Head of caudate nucleus (tissue), 42 donors: ENCODE measurements at places on chromosomes 1 and 21.
A peak's percentile ranks its signal among the peaks of the same experiment; 100 is the strongest.

GRCh38 chr1:214634267-214634666, 31.3 kb downstream of the CENPF start:
- no peak for DNase-seq

- DNase-seq = no peak
Measured at GRCh38 chr1:10516925-10517676, 42.4 kb downstream of the PEX14 start.

- no peak for DNase-seq
Measured at GRCh38 chr1:200869753-200870391, 2.9 kb upstream of the GPR25 start.

DNA sequence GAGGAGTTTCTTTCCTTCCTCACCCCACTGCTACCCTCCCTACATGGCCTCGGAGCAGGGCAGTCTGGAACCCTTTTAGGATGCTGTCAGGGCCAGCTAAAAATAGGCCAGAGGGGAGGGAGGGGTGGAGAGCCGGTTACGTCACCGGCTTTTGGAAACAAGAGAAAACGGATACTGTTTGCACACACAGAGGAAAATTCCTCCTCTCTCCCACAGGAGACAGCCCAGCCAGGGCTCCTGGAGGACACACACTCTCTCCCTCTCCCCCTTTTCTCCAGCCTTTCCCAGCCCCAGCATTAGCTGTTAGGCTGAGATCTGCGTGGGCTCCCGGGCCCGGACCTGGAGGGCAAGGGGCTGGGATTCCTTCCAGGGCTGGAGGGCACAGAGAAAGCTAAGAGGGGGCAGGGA, 20.0 kb upstream of the ALDH4A1 start:
- peak; percentile 85 for DNase-seq

DNA sequence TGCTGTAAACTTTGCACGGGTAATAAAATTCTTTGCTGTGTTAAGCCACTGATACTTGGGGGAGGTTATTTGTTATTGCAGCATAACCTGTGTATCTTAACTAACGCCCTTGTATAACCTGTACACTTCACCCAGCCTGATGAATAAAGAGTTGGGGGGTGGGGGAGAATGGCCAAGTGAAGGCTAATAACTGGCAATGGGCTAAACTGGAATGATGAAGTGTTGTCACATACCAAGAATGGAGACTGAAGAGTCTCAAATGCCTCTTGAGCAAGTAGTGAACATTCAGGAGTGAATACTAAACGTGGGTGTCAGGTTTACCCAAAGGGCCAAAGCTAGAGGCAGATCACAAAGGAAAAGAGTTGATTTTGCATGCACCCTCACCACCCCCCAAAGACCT, 169.4 kb downstream of the C1orf94 start:
- DNase-seq = no peak

DNA sequence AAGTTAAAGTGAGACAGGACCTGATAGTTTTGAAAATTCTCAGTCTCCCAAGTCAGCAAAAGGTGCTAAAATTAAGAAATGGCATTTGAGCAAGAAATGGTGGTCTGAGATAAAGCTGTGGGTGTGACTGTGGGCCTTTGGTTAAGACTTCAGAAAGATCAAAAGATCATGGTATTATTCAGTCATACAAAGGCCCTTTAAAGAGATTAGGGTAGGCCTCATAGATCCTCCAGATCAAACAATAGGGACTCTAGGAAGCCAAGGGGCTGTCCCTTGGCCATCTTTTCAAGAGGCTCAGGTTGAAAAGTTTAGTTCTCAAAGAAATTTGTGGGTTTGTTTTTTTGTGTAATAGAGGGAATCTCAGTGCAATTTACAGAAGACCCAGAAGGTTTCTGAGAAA, 8.4 kb downstream of the HMGB4 start:
- no peak for DNase-seq

- no peak for DNase-seq
Measured at GRCh38 chr21:30713766-30714165, 4.8 kb downstream of the KRTAP21-3 start.

DNA sequence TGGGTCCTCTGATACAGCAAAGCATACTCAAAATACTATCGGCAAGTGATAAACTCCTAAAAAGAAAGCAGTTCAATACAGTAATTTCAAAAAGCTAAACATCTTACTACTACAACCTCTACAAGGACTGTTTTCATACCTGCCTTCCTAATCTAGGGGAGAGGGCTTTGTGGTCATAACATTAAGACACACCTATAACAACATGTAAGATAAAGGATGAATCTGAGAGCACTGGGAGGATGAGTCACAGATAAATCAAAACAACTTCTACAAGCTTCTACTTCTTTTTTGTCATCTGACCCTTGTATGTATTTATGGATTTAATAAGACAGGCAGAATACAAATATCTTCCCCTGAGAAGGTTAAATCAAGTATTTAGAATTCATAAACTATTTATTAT, 40.0 kb downstream of the LTN1 start:
- no peak for DNase-seq

DNA sequence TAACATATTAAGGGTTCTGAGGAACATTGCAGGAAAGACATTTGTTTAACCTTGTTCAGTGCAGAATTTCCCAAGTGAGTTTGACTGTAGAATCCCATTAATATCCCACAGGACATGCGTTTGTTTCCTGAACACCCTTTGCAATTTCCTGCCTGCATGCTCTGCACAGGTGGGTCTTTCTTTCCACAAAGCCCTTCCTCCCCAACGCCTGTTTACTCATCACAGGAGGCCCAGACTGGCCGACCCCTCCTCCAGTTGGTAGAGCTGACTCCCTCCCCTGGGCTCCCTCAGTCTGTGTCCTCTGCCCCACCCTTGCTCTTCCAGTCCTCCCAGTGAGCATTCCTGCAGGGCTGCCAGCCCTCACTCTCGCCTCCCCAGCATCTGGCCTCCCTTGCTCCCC, 47.5 kb upstream of the CTPS1 start:
- DNase-seq = no peak

DNA sequence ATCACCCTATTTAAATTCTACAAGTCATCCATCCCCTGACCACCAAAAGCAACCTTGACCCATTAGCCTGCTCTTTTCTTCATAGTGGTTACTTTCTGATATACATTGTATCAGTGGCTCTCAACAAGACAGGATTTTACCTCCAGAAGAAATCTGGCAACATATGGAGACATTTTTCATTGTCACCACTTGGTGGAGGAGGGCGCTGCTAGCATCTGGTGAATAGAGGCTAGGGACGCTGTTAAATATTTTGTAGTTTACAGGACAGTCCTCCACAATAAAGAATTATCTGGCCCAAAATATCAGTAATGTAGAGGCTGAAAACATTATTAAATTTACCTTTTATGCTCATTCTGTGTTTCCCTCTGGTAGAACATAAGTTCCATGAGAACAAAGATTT, 6.1 kb downstream of the HSPA13 start:
- no peak for DNase-seq

DNA sequence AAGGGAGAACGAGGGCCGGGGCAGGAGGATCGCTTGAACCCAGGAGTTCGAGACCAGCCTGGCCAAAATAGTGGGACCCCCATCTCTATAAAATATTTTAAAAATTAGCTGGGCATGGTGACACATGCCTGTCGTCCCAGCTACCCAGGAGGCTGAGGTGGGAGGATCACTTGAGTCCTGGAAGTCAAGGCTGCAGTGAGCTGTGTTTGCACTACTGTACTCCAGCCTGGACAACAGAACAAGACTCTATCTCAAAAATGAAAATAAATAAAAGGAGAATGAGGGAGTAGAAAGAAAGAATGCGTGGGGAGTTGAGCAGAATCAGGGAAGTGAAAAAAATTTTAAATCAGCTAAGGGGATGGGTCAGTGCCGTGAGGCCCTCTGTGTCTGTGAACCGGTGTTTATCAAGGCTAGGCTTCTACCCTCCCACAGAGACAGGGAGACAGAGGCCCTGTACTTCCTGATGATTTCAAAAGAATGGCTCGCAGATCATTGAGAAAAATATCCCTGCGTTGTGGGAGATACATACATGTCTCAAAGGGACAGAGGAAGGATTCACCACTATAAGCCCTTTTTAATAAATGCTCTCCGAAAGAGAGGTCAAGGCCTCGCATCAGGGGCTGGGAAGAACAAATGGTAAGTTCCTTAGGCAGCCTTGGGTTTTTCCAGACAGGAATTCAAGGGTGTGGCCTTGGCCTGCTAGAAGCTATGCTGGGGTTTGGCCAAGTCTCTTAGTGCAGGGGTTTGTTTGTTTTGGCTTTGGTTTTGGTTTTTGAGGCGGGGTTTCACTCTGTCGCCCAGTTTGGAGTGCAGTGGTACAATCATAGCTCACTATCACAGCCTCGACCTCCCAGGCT, 20.7 kb downstream of the IL10RB start:
- no peak for DNase-seq

GRCh38 chr1:156371553-156372264, 2.7 kb downstream of the RHBG start:
- no peak for DNase-seq

DNA sequence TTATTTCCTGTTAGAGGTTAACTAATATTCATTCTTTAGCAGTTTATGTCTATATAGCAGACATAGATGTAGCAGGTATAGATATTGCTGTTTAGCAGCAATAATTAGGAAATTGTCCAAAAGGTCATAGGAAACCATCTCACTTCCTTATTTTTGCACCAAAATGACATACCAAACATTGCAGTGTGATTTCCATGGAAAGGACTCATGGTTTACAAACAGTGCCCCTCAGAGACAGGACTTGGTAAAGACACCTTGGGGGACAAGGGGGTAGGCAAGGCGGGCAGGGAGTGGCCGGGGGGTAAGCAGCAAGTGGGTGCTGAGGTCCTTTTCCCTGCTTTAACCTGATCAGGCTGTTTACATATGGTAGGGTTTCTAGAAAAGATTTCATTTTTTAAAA, 30.5 kb downstream of the BATF3 start:
- no peak for DNase-seq

GRCh38 chr1:97377432-97378034, 543.3 kb downstream of the DPYD start:
- DNase-seq = no peak

DNA sequence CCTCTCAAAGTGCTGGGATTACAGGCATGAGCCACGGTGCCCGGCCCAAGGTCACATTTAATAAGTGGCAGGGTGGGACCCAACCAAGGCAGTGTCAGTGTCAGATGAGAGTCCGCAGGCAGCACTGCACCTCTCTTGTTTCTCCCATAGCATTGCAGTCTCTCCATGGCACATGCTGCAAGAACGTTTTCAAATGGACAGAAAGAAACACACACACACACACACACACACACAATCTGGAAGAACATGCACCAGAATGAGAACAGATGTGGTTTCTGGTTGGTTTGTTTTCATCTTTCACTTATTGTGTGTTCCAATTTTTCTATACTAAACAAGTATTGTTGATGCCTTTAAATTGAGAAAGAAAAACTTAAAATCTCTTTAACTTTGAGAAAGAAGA, 126.5 kb downstream of the SYF2 start:
- DNase-seq = no peak

- no peak for DNase-seq
Measured at GRCh38 chr1:19504796-19505692, 19.7 kb upstream of the CAPZB start.

GRCh38 chr1:66492424-66492823, 41.5 kb upstream of the SGIP1 start:
- DNase-seq = no peak

- DNase-seq = no peak
Measured at GRCh38 chr1:161185282-161185682, 8.0 kb upstream of the B4GALT3 start.

- no peak for DNase-seq
Measured at GRCh38 chr1:39925721-39926342, 24.1 kb upstream of the MYCL start.

- no peak for DNase-seq
Measured at GRCh38 chr1:203526572-203526971, 32.6 kb downstream of the OPTC start.

- no peak for DNase-seq
Measured at GRCh38 chr1:41842993-41843755, 75.5 kb downstream of the HIVEP3 start.

DNA sequence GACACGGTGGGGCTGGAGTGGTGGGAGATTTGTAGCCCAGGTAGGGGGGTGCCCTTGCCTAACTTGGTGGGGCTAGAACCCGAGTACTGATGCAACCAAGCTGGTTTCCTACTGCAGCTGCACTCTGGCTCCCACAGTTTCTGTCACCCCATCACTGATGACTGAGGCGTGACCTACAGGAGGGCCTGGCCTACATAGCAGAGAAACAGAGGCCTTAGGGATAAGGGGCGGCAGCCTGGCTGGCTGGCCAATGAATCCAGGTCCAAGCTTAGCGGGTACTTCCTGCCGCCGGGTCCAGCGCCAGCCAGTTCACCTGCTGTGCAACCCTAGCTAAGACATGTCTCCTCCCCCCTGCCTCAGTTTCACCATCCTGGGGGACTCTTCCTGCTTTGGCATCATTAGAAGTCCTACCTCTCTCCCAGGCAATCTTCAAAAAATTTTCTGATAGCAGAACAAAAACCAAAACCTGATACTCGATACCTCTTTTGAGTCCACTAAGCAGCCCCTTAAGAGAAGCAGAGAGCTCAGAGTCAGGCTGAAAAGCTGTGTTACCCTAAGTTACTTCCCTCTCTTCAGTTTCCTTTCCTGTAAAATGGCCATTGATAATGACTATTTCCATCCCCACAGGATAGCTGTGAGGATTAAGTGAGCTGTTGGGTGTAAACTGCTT, 27.3 kb upstream of the RNF19B start:
- DNase-seq = no peak

DNA sequence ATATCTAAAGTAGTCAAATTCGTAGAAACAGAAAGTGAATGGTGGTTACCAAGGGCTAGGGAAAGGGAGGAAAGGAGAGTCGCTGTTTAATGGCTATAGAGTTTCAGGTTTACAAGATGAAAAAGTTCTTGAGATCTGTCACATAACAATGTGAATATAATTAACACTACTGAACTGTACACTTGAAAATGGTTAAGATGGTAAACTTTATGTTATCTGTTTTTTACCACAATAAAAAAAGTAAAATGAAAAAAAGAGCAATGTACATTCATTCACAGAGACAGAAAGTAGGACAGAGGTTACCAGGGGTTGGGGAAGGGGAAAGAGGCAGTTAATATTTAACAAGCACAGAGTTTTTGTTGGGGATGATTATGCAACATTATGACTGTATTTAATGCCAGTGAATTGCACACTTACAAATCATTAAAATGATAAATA, 53.3 kb upstream of the SEC16B start:
- no peak for DNase-seq

DNA sequence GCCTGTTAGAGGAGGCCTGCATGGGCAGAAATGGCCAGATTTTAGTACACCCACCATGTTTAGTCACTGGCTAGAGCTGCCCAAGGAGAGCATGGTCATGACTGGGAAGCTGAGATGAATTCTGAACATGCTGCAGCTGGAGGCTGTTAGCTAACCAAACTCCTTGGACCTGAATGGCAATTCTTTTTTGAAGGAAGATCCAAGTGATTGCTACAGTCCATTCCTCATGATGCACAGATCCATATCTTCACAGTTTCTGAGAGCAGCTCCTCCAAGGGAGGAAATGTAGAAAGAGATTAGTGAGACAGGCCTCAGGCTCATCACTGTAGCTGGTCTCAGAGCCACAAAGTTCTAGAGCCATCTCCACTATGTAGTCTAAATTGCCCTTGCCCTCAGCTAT, 11.1 kb downstream of the ZFYVE9 start:
- no peak for DNase-seq
